Hippocampal formation (tissue), 2 donors: ENCODE measurements at places on chromosomes 7 and 10.

- no peak for DNase-seq
Observed at GRCh38 chr7:108073305-108074070, 56.7 kb downstream of the LAMB4 start.

GRCh38 chr7:123628829-123629228, 26.8 kb upstream of the LMOD2 start:
- DNase-seq = no peak

DNA sequence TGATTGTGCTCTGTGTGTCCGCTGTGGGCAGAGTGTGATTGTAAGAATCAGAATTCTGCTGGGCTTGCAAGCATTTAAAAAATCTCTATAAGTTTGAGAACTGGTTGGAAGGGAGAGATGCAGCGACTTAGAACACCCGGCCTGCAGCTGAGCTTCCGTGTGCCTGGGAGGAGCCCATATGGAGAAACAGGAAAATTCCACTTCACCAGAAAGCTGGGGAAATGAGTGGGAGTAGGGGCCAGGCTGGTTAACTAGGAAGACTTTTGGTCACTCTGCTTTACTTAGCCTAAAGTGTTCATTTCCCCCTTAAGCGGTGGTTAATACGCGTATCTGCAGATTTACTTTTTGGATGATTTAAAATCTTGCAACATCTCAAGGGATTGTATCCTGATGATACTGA, 72.2 kb downstream of the TCF7L2 start:
- no peak for DNase-seq

DNA sequence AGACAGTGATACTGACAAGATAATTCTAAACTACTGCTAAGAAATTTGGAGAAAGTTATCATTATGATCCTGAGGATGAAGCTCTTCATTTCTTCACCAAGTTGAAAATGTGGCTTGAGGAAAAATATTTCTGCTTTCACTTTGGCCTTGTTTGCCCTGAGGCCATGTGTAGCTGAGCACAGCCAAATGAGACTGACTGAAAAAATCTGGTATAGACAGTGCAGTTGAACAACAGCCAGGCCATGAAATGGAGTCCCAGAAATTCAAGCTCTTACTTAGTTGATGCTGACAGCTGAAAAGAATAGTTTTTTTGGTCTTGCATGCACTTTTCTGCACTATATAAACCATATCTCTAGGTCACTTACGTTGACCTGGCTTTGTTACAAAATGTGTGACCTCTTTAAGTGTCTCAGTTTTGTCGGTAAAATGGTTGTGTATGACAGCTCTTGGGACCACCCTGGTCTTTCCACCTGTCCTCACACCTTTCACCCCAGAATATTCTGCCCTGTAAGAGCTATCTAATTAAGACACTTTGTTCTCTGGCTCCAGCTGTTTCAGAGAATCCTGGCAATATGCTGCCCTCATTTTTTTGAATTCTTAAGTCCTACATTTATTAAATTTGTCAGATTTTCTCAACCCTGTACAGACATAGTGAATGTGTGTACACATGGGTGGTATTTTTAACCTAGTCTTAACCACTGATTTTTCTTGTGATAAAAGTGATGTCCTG, 91.3 kb downstream of the CD36 start:
- no peak for DNase-seq

DNA sequence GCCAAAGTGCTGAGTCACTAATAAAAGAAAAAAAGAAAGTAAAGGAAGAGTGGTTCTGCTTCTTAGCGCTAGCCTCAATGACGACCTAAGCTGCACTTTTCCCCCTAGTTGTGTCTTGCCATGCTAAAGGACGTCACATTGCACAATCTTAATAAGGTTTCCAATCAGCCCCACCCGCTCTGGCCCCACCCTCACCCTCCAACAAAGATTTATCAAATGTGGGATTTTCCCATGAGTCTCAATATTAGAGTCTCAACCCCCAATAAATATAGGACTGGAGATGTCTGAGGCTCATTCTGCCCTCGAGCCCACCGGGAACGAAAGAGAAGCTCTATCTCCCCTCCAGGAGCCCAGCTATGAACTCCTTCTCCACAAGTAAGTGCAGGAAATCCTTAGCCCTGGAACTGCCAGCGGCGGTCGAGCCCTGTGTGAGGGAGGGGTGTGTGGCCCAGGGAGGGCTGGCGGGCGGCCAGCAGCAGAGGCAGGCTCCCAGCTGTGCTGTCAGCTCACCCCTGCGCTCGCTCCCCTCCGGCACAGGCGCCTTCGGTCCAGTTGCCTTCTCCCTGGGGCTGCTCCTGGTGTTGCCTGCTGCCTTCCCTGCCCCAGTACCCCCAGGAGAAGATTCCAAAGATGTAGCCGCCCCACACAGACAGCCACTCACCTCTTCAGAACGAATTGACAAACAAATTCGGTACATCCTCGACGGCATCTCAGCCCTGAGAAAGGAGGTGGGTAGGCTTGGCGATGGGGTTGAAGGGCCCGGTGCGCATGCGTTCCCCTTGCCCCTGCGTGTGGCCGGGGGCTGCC, at the start of gene IL6:
TSS of gene IL6 (plus strand) at position 294 of the 807 bp plus-strand sequence. CDS start at position 357, 63 bp downstream.
- DNase-seq = no peak

DNA sequence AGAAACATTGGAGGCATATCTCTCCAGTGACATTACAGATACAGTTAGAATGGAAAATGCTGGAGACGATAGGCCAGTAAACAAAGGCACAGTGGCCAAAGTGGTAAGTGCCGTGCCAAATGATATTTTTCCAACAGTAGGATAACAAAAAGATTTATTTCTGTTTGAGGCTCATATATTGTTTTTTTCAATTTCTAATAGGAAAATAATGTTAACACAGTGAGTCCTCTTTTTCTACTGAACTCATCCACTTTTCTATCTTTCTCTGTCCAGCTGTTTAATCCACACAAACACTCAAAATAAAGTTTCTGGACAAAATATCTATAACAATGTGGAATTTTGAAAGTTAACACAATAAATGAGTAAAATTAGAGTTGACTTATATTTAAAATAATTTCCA, 201.3 kb downstream of the SEMA3E start:
- DNase-seq = no peak

- no peak for DNase-seq
Observed at GRCh38 chr10:71141528-71141927, 70.8 kb upstream of the UNC5B start.

DNA sequence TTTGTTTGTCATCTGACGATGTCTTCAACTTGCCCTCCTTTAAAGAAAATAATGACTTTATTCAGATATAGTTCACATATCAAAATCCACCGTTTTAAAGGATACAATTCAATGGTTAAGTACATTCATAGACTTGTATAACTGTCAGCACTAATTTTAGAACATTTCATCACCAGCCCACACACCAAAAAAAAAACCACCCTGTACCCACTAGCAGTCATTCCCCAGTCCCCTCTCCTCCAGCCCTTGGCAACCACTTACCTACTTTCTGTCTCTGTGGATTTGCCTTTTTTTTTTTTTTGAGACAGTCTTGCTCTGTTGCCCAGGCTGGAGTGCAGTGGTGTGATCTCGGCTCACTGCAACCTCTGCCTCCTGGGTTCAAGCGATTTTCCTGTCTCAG, 5.3 kb upstream of the HILPDA start:
- DNase-seq = no peak

DNA sequence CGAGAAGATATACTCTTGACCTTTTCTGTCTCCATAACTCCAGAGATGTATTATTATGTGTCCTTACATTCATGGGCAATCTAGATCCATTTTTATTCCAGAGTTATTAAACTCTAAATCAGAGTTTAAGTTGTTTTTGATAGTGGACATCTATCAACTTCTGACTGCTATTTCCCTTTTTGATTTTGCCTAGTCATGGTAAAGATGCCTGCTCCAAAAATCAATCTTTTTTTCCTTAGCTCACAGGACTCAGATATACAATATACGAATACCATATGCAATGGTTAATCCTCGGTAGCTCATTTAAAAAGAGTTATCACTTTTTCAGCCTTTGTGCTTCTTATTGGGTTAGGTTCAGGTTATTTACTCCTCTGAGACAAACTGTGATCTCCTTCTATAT, 15.8 kb upstream of the ZEB1 start:
- no peak for DNase-seq

GRCh38 chr10:96683065-96683464, 37.2 kb downstream of the PIK3AP1 start:
- DNase-seq = no peak

DNA sequence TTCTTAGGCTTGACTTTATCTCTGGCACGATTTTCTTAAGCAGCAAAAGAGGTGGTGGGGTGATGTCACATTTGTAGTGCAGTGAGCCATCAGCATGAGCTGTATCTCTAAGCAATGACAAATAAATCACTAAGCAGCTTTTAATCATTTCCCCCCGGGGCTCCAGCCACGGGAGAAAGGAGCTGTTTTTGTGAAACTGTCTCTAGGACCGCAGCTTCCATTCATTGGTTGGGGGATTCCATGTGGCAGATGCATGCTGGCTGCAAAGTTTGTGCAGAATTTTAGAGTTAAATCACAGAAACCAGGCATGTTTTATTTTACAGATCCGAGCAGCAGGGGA, 464 bp downstream of the KIAA1217 start:
- no peak for DNase-seq

DNA sequence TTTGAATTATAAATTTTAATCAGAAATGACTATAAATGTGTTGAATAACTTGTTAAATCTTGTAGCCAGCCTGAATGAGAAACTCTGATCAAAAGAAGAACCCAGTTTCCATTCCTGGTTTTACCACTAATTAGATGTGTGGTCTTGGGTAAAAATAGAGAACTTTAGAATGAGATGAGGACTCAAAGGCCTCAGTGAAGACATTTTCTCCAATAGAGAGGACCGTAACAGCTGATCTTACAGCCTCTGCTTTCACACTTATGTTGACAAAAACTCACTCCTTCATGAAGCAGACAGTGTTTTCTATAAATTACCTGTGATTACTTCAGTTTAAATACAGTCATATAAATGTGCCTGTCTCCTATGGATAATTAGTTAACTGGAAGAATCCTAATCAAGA, 200.1 kb upstream of the MEOX2 start:
- no peak for DNase-seq

- no peak for DNase-seq
Observed at GRCh38 chr10:50410066-50410811, 158.9 kb upstream of the ASAH2 start.

DNA sequence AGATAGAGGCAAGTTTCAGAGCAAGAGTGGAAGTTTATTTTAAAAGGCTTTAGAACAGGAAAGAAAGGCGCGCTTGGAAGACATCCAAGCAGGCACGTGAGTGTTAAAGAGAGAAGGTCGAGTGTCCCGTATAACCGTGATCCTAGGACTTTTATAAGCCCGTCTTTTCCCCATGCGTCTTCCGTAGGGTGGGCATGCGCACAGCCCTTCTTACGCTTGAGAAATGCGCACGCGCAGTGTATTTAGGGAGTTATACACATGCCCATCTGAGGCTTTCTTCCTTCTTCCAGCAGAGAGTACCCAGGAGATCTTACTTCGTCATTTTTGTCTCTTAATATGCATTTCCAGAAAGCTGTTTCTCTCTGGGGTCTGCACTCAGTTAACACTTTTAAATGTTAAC, 52.4 kb downstream of the CALD1 start:
- DNase-seq = no peak

GRCh38 chr10:3712707-3713106, 72.3 kb downstream of the KLF6 start:
- no peak for DNase-seq

DNA sequence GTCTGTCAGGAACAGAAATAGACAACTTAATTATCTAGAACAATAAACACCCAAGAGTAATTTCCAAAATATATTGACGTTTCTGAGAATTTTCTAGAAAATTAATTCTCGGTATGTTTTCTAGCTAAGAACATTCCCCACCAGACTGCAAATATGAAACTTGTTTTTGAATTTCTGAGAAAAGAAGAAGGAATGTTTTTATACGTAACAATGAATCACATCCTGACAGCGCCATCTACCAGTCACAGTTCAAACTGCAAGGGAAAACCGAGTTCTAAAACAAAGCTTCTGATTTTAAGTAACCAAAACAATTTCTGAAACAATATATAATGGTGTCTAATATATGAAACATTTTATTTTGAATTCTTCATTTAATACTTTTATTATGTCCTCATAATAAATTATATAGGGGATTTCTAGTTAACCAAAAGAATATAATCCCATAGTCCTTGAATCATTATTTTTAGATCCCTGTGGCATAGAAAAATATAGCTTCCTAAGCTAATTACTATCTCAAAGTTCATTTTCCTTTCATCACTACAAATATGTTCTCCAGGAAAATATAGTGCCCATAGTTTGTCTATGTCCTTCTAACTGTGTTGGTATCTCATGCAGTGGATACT, 34.5 kb upstream of the MEOX2 start:
- peak; percentile 30 for DNase-seq

- no peak for DNase-seq
Observed at GRCh38 chr10:55353414-55353813, 552.4 kb upstream of the PCDH15 start.

DNA sequence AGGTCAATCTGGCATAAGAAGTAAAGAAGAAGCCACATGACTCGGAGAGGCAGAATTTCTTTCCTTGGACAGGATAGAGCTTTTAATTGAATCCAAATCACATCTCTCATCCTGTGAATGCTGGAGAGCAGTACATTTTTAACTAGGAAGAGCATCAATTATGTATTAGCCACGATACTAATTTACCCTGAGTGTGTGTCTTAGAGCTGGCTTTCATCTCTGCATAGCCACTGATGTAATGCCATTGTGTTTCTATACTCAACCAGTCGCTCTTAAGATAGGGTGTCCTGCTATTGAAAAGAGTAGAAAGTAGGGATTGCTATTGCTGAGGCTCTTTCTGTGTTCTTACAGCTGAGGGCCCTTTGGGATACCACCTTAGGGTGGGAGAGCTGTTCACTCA, 280.3 kb downstream of the AUTS2 start:
- no peak for DNase-seq

DNA sequence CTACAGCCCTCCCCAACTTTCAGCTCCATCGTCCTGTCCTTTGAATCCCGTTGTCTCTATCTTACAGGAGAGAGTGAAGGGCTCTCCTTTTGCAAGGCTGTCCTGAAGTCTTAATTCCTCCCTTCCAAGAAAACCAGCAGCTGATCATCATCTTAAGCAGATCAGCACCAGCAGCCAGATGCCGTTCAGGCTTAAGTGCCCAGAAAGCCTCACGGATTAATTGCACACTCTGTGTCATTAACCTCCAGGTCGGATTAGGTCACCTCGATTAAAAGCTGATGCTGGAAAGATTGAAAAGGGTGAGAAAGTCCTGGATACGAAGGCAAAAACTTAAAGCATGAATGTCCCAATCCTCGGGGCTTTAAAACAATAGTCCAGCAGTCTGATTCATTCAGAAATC, 24.8 kb upstream of the ADARB2 start:
- DNase-seq = no peak

- DNase-seq = no peak
Observed at GRCh38 chr7:25752154-25752553, 399.8 kb upstream of the NFE2L3 start.

- no peak for DNase-seq
Observed at GRCh38 chr7:70599446-70600190, 532.3 kb upstream of the GALNT17 start.
